ENCODE measurements at places on chromosomes 4 and X. TPM values are rescaled to one million over a fixed set of nuclear protein-coding genes. Genes with fewer than 3 reads are reported as not detected.
A peak's percentile ranks its signal among the peaks of the same experiment; 100 is the strongest.

CHIC2 gene
- total RNA-seq = 36.6 TPM

SCRG1 gene
- not detected for total RNA-seq

GAGE12F gene
- total RNA-seq = not detected

ANAPC4 gene
- total RNA-seq = 29.6 TPM

UGT2B11 gene
- total RNA-seq = not detected

CFAP99 gene
- total RNA-seq = 1.2 TPM

MID1 gene
- total RNA-seq = 29.9 TPM

GYG2 gene
- 2.4 TPM for total RNA-seq

- H3K27ac ChIP-seq = no peak overlapping the region
- H3K4me1 ChIP-seq = no peaks in the 10 kb centered on the region
- no peaks in the 10 kb centered on the region for H3K27me3 ChIP-seq
Measured at GRCh38 chrX:96407501-96407900, 277.1 kb upstream of the DIAPH2 start.

DNA sequence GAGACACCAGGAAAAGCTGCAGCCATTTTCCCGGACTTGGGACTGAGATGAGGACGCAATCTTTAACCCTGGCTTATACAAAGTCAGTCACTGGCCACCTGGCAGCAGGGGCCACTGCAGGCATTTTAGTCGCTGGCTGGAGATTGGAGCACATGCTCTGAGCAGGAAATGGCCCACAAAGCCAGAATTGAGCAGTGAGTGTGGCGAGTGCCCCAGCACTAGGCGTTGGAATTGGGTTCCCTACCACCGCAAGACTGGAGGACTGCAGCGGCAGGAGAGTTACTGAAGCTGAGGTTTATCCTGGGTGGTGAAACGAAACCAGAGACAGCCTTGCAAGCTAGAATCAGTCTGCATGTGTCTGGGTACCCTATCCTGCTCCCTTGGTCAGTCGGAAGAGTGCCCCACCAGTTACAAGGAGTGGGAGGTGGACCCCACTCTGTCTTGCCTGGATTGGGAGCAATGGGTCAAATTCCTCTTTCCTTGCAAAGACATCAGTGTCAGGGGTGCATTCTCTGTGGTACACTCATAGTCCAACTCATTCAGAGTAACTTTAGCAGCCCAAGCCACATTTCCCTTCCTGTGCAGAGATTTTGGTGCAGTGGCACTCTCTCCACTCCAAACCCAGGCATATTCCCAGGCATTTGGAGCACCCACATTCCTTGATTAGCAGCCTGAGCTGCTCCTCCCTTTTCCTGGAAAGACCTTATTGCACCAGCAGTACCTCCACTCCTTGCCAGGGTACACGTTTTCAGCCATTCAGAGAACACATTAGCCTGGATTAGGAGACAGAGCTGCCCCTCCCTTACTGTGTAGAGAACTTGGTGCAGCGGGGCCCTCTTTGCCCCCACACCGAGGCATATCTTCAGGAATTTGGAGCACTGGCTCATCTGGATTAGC, 36.7 kb upstream of the PLK4 start:
- H3K36me3 ChIP-seq = no peaks in the 10 kb centered on the region
- no peak overlapping the region for H3K27ac ChIP-seq
- DNase-seq = no peak
- no peaks in the 10 kb centered on the region for H3K27me3 ChIP-seq
- H3K4me3 ChIP-seq = no peak overlapping the region

GRCh38 chr4:26985873-26986272, 125.2 kb downstream of the STIM2 start:
- no peaks in the 10 kb centered on the region for H3K36me3 ChIP-seq
- H3K27ac ChIP-seq = no peak overlapping the region
- no peaks in the 10 kb centered on the region for H3K4me1 ChIP-seq
- DNase-seq = peak; percentile 28
- no peaks in the 10 kb centered on the region for H3K27me3 ChIP-seq

DNA sequence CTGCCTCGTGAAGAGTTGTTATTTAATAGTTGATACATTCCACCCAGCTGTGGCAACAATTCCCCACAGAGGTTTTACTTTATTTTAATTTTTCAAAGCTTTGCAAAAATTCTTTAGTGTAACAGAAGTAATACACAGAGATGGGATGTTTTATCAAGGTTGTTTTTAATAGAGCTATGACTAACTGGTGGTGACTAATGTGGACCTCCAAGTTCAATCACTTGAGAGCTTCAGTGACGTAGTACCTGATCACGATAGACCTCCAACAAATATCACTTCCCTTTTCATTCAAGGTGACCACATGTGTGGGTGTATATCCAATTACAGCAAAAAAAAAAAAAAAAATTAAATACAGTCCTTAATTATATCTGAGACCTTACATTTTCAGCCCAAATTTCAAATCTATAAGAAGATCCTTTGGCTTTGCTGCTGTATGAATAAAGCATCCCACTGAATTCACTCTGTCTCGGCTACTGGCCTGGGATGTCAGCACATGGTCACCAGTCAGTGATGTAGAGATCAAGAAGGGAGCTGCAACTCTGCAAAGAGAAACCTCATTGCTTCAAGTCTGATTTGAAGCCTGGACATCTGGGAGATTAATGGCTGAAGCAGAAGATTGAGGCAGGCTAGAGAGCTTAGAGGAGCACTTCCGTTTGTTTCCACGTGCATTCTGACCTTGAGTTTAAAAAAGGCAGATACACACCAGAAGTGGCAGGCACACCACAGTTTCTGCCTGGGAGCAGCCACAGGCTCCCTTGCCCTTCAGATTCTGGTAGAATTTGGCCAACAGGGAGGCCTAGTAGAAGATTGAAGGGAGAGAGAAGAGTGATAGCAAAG, 345.9 kb upstream of the NOCT start:
- H3K27me3 ChIP-seq = no peaks in the 10 kb centered on the region
- no peaks in the 10 kb centered on the region for H3K4me1 ChIP-seq
- DNase-seq = no peak
- H3K4me3 ChIP-seq = no peak overlapping the region
- no peaks in the 10 kb centered on the region for H3K36me3 ChIP-seq

- no peaks in the 10 kb centered on the region for H3K4me1 ChIP-seq
- H3K27ac ChIP-seq = no peak overlapping the region
- H3K27me3 ChIP-seq = no peaks in the 10 kb centered on the region
- H3K36me3 ChIP-seq = no peaks in the 10 kb centered on the region
- no peak for DNase-seq
- no peak overlapping the region for H3K4me3 ChIP-seq
Measured at GRCh38 chr4:141349236-141349635, 128.5 kb downstream of the ZNF330 start.

- H3K4me3 ChIP-seq = no peak overlapping the region
- no peak for DNase-seq
- H3K27ac ChIP-seq = no peak overlapping the region
- no peaks in the 10 kb centered on the region for H3K4me1 ChIP-seq
- H3K36me3 ChIP-seq = peaks cover 47% of the 10 kb centered on the region
Measured at GRCh38 chr4:87120010-87120409, 100.4 kb downstream of the KLHL8 start.

DNA sequence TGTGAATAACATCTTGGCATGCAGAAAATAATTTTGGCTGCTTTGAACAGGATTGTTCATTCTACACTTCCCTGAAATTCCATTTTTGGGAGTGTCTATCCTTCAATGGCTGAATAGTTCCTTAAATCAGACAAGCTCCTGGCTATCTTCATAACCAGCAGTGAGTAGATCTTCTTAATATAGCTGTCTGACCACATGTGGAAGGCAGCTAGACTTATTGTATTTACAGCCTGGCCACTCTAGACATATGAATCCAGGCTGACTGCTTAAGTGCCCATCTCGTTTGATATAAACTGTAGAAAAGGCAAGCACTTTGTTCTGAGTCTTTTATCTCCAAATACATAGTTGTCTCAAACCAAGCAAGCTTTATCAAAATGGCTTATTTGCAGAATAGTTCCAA, 40.0 kb downstream of the PWWP3B start:
- no peak overlapping the region for H3K4me3 ChIP-seq
- H3K27me3 ChIP-seq = no peaks in the 10 kb centered on the region
- H3K36me3 ChIP-seq = no peaks in the 10 kb centered on the region
- no peaks in the 10 kb centered on the region for H3K4me1 ChIP-seq
- H3K27ac ChIP-seq = no peak overlapping the region

DNA sequence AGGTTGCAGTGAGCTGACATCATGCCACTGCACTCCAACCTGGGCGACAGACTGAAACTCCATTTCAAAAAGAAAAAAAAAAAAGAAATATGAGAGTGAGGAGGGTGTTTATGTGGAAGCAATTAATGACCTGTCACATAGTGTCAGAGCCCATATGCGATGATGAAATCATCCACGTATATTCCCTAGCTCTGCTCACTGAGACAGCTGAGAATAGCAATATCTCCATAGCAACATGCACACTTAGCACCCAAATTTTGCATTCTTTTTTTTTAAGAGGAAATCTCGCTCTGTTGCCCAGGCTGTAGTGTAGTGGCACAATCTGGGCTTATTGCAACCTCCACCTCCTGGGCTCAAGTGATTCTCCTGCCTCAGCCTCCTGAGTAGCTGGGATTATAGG, 31.5 kb upstream of the OPHN1 start:
- no peak for DNase-seq
- H3K4me1 ChIP-seq = no peaks in the 10 kb centered on the region
- no peaks in the 10 kb centered on the region for H3K27me3 ChIP-seq
- H3K36me3 ChIP-seq = no peaks in the 10 kb centered on the region
- no peak overlapping the region for H3K4me3 ChIP-seq

DNA sequence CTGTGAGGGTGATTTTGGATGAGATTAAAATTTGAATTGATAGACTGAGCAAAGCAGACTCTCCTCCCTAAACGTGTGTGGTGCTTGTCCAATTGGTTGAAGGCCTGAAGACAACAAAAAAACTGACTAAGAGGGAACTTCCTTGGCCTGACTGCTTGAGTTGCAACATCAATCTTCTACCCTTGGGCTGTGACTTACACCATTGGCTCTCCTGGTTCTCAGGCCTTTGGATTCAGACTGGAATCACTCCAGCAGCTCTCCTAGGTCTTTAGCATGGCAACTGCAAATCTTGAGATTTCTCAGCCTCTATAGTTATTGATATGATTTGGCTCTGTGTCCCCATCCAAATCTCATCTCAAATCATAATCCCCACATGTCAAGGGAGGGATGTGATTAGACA, 49.7 kb upstream of the IGFBP7 start:
- H3K27ac ChIP-seq = no peak overlapping the region
- H3K4me3 ChIP-seq = no peak overlapping the region
- no peak for DNase-seq
- no peaks in the 10 kb centered on the region for H3K4me1 ChIP-seq
- no peaks in the 10 kb centered on the region for H3K36me3 ChIP-seq
- H3K27me3 ChIP-seq = no peaks in the 10 kb centered on the region

DNA sequence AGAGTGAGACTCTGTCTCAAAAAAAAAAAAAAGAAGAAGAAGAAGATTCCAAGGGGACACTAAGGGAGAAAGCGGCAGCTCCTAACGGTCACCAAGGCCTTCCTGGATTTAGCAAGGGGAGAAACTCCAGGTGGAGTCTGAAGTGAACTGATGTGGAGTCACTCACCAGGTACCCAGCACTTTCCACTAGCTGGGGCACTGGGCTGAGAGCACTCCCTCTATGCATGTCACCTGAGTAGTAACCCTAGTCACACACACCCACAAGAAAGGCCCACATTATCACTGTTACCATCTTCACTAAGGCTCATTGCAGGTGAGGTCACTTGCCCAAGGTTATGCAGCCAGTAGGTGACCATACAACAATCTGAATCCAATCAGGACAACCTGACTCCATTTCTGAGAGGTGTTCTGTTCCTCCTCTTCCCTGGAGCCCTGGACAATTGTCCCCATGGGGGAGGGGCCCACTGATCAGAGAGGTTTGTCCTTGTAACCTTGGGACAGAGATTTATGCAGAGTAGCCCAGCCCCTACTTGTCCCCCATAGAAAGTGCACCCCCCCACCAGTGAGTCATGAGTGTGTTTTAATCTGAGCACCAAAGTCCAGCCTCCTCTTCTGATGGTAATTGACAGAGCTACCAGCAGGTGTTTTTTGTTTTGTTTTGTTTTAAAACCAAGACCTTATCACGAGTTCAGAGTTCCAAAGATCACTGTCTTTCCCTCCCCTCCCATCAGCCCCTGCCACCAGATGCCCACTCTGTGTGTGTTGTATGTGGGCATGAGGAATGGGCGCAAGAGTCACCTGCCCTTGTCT, 5.9 kb upstream of the SASH3 start:
- no peaks in the 10 kb centered on the region for H3K27me3 ChIP-seq
- no peak overlapping the region for H3K4me3 ChIP-seq
- H3K36me3 ChIP-seq = no peaks in the 10 kb centered on the region
- H3K4me1 ChIP-seq = peaks cover 15% of the 10 kb centered on the region
- peak overlapping the region; percentile 79 for H3K27ac ChIP-seq

DNA sequence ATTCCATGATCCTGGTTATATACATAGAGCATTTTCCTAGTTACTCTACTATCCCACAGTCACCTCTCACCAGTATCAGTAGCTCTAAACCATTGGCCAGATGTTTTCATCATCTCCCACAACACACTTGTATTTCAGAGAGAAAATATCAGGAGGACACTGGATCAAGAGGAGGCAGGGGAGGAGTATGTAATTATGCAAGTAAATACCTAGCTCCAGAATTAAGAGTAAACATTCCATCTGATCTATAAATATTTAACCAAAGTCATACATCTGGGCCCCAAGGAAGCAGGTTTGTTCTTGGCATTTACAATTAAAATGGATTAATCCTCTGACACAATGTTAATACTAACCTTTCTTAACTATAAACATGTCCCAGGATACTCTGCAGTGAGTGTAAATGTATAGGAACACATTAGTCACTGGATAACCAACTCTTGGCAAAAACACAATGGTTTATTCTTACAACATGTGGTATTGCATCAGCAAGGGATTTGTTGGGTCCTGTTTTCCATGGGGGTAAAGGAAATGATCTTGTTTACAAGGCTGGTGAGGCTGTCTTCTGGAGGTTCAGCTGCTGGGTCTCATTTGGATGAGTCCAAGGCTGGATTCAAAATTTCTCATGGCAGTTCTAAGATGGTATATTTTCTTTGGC, 170.1 kb downstream of the ATG4A start:
- H3K27me3 ChIP-seq = no peaks in the 10 kb centered on the region
- no peaks in the 10 kb centered on the region for H3K4me1 ChIP-seq
- H3K27ac ChIP-seq = no peak overlapping the region

DNA sequence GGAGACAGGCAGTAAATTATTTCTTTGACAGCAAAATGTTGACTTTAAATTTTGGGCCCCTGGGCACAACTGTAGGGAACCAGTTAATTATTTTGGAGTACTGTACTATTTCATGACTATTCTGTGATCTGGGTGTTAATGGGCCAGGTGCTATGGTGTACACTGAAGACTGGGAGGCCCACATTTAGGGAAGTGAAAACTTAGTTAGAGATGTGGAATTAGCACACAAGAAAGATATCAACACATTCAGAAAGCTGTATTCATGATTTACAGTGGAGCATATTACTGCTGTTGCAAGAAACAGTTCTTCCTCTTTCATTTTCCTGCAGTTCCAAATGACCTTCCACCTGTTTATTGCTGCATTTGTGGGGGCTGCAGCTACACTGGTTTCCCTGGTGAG, 12.4 kb downstream of the PLP1 start:
- H3K36me3 ChIP-seq = no peaks in the 10 kb centered on the region
- no peak overlapping the region for H3K4me3 ChIP-seq
- no peak overlapping the region for H3K27ac ChIP-seq
- no peak for DNase-seq
- H3K27me3 ChIP-seq = no peaks in the 10 kb centered on the region

GRCh38 chrX:34903316-34903715, 39.3 kb upstream of the FAM47B start:
- H3K4me3 ChIP-seq = no peak overlapping the region
- H3K27ac ChIP-seq = no peak overlapping the region
- H3K36me3 ChIP-seq = no peaks in the 10 kb centered on the region
- DNase-seq = no peak
- H3K27me3 ChIP-seq = no peaks in the 10 kb centered on the region

GRCh38 chr4:128450326-128451120, 162.9 kb upstream of the PGRMC2 start:
- H3K27ac ChIP-seq = no peak overlapping the region
- H3K36me3 ChIP-seq = no peaks in the 10 kb centered on the region
- DNase-seq = no peak
- H3K4me3 ChIP-seq = no peak overlapping the region
- H3K27me3 ChIP-seq = no peaks in the 10 kb centered on the region
